ENCODE measurements at places on chromosomes 7 and 10. TPM values are rescaled to one million over a fixed set of nuclear protein-coding genes. Genes with fewer than 3 reads are reported as not detected.

Gene HTR5A
- total RNA-seq, result not detected

DNA sequence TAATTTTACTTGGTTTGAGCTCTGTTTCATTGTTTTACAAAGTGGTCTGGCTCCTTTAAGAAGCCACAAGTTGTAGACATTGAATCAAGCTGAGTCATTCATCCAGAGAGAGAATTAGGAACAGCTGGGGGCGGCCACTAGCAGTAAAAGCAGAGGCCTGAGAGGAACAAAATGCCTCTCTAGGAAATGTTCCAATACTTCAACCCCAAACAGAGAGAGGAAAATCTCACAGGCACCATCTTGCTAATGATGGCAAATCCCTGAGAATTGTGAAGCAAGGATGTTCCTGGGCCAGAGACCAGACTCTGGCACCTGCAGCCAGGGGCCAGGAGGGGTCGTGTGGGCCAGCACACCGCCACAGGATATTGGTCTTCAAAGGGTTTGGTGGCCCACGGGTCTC, 26.5 kb upstream of the TRIL start:
- no peak for DNase-seq

Gene DRGX
- total RNA-seq, result not detected

GRCh38 chr10:73591935-73592699, 975 bp upstream of the USP54 start:
- no peak for DNase-seq

- DNase-seq, result no peak
These were observed 108.0 kb downstream of the WDFY4 start for GRCh38 chr10:48792687-48793096.

DNA sequence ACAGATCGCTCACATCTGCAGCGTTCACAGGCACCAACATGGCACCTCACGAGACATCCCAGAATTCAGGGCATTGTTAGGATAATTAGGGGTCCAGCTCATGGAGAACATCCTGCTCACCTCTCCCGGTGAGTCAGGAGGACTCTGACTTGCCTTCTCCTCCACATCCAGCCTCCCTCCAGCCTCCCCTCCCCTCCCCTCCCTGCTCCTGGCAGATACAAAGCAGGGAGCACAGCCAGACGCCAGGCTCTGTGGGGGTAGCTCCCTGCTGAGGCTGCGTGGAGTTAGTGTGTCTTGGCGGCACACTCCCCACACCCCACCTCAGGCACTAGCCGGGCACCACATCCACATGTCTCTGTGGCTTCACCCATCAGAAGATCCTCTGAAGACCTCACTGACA, 320.6 kb downstream of the CXCL12 start:
- DNase-seq, result no peak

- no peak for DNase-seq
These were observed 11.3 kb upstream of the DRGX start for GRCh38 chr10:49407151-49407550.

DNA sequence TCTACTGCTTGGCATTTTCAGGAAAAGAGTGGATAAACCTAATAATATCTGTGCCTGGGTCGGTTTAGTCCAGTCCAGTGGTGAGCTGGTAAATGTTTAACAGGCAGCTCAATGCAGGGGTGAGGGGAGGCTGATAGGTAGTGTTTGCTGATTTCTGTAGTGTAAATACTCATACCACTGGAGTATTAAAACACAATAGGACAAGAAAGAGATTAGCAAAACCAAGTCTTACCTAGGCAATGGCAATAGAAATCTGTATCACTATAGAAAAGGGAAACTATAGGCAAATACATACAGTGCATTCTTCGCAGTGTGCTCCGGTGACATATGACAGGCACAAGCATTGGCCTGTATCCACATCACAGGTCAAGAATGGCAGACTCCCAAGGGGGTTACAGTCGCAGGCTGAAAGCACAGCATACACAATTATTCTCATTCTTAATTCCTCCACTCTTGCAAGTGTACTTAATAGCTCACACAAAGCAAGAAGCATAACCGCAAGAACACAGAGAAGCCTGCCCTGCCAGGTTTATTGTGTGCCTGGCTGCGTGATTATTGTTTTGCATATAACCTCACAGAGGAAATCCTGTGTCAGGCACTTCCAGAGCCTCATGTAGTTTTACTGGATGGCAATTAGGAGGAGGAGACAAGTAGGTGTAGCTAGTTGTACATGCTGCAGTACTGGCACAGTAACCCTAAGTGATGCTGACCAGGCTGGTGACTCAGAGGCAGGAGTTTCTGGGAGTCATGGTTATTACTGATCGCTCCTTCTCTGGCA, 35.0 kb downstream of the LAMB4 start:
- no peak for DNase-seq

DNA sequence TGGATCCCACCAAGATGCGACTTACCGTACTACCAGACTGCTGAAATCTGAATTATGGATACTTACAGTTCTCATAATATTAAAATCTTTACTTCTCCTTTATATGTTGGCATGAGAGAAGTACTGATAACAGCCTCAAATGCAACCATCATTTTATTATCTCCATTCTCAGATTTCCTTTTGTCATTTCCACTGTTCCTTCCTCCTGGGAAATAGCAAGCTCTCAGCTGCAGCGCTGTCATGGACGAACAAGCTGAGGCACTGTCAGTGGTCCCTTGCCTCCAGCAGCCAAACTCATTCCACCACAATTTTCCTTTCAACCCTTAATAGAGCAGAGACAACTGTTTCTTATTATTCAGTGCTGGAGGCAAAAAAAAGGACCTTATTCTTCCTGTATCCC, 478.4 kb downstream of the ARL4A start:
- no peak for DNase-seq

DNA sequence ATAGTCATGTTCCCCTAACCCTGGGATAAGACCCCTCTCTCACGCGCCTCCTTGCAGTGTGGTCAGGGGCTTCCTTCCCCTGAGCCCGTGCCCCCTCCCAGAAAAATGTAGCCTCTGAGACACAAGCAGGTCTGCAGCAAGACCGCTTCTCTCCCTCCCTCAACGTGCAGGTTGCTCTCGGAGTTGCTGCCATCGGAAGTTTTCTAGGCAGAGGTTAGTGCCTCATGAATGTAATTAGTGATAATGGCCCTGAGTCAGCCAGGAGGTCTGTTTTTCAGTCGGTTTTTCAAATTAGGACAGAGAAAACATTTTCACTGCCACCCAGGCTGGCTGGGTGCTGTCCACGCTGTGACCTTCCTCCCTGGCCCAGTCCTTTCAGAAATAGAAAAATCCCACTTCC, 43.2 kb upstream of the PRLHR start:
- DNase-seq, result no peak

- no peak for DNase-seq
These were observed 407.7 kb downstream of the SH2D4B start for GRCh38 chr10:80945264-80945880.

Gene CREM
- 113 TPM for total RNA-seq

Gene CNPY1
- total RNA-seq, result not detected

DNA sequence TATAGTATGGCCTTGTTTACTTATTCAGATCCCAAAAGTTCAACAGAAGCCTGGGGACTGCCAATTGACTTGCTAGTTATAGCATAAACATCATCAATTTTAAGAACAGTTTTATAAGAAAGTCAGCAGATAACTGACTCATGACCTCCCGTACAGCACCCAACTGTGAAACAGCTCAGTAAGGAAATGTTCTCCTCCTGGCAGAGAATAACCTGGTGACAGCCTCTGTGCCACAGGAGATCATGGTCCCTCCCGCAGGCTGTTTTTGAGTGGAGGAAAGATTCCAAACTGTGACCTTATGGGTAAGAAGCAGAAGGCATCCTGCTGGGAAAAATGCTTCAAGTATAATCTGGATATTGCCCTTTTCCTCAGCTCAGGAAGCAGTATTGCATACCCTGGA, 182.5 kb downstream of the SEMA3D start:
- DNase-seq, result no peak

Gene NCF1
- not detected for total RNA-seq

- DNase-seq, result no peak
These were observed 262.9 kb downstream of the PTPRN2 start for GRCh38 chr7:158324397-158325360.

DNA sequence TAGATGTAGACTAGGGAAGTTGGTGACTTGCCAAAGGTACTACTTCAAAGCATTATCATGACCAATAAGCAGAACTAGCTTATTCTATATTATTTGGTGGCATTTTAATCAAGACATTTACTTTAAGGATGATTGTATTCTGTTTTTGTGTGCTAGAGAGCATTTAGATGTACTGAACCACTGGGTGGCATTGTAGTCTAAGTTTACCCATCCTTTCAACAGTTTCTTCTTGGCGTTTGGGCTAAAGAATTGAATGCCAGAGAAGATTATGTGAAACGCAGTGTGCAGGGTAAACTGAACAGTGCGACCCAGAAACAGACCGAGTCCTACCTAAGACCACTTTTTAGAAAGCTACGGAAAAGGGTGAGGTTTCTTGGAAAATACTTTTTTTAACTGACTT, 26.8 kb downstream of the PRPF18 start:
- no peak for DNase-seq

Gene TFEC
- total RNA-seq, result 0.66 TPM

DNA sequence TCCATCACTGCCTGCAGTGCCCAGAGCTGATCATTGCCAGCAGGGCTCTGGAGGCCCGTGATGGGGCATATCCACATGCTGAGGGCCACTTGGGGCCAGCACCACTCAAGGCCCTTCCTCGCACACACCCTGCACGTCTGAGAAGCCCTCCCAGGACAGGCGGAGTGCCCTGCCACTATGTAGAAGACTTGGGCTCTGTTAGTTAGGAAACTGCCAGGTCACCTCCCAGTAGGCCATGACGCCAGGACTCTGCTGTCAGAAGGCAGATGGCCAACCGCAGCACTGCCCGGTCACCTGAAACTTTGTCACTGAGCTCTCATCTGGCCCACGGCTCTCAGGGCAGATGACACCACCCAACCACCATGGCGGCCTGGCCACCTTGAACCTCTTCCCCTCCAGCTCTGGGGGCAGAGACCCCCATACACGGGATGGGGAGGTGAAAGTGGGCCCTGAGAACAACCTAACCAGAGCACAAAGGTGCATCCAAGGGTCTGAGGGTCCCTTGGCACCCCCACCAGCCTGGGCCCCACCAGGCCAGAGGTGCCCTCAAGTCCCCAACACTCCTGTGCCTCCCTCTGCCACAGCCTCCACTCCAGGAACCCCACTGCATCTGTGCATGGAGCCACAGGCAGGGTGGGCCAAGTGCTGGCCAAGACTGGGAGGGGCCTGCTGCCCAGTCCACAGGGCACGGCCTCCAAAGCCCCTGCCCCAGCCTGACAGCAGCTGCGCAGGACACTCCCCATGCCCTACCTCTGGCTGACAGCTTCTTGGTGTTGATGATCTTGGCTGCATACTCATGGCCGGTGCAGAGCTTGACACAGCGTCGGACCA, 41.8 kb downstream of the CAMK2B start:
- DNase-seq, result peak; percentile 2

- no peak for DNase-seq
These were observed 749.8 kb downstream of the TNS3 start for GRCh38 chr7:46832136-46832535.

DNA sequence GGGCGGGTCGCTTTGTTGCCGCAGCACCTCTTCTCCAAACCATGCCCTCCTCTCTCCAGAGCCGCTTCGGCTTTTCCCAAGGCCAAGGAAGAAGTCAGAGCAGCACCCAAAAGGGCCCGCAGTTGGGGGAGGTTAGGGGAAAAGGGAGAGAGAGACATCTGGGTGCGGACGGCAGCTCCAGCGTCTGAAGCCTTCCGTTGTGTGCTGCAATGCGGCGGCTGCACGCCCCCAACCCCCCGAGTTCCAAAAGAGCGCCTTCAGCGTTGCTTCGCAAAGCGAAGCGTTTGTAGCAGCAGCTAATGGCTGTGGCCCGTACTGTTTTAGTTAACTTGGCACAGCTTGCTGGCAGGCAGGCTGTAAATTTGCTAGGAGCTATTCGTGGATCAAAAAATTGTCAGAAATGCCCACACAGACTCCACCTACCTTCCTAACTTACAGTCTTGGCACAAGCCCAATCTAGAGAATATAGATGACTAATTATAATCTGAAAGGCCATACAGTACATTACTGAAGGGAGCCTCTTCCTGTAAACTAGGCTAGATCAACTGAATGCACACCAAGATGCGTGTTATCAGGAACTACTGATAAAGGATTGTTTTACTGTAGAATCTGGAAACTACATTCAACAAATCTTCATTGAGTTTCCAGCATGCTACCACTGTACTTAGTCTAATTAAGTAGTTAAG, 1.1 kb upstream of the KBTBD2 start:
- peak; percentile 17 for DNase-seq

GRCh38 chr10:59465088-59465487, 102.7 kb upstream of the FAM13C start:
- no peak for DNase-seq

DNA sequence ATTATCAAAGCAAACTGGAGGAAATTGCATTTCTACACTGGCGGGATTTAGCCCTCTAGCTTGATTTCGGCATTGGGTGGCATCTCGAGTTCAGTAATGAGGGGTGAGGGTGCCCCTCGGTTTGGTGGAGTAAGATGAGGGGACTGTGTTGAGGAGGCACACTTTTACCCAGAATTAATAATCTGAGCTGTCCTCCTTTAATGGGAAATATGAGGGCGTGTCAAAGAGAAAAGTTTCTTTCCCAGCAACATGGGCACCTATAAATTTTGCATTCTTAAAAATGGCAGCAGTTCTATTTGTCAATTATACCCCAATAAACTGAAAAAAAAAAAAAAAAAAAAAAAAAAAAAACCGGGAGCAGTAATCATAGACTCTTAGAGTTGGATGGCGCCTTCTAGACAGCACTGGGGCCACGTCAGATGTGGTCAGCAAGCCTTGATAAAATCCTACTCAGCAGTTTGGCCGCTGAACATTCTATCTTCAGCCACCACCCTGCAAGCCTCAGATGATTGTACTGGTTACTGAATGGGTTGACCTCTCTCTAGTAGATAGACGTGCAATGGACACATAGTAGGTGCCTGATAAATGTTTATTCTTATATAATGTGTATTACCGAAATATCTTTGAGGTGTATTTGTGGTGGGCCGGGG, 931 bp downstream of the PAPSS2 start:
- no peak for DNase-seq
